Calu3 (cell line): ENCODE measurements at places on chromosomes 5 and 9.

DNA sequence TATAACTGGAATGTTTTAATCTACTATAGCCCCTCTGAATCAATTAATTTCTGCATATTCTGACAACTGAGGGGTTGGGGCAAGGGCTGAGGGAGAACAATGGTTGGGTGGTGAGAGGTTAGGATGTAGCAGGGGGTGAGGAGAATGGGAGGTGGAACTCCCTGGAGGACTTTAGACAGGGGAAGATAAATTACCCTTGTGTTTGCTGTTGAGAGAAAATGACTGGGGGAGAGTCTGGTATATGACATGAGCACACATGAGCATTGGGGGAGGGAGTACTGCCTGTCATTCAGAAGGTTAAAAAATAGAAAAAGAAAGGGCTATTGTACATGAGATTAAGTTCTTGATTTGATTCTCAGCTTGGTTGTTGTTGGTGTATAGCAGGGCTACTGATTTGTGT, 37.2 kb upstream of the PAPPA start:
- DNase-seq, result no peak

DNA sequence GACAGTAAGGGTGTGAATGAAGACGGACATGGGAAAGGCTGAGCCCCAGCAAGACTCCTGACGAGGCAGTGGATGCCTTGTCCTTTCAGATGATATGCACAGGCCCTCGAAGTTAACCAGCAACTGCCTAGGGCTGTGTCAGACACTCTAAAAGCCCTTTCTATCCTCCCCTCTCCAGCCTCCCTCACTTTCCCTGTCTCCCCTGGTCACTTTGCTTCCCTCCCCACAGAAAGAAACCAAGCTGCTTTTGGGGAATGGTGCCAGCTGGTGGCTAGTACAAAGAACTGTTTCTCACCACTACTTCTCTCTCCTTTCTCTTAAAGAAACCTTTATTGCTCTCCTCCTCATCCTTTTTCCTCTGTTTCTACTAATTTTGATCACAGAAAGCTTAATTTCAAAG, 21.4 kb downstream of the LHFPL2 start:
- DNase-seq, result no peak

GRCh38 chr5:115541611-115542010, 3.0 kb downstream of the FEM1C start:
- no peak for DNase-seq

DNA sequence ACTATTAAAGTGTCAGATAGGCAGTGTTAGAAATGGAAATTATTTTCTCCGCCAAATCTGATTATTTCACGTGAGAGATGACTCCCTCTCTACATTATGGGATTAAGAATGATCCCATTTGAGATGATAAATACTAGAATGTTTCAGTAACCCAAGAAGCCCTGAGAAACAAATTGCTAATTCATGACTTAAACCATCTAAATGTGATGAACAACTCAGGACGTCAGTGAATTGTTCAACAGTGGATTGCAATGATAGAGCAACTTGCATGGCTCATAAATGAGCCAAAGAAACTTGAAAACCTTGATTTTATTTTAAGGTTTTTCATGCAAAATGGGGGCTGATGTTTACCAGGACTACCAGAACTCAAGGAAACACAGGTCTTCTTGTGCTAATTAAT, 350.5 kb upstream of the WWC1 start:
- DNase-seq, result no peak

DNA sequence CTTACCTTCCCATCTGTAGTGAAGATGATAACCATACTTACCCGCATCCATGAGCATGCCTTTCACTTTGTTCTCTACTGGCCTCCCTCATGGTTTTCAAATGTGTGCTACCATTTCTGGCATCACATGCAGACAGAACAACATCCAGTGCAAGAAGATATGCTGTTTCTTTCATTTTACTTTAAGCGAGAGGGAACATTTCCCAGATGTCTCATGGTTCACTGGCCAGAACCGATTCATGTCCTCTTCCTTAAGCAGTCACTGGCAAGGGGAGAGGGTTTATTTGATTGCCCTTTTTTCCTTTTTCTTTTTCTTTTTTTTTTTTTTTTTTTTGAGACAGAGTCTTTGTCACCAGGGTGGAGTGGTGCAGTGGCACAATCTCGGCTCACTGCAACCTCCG, 37.7 kb downstream of the ARRDC3 start:
- DNase-seq, result no peak

DNA sequence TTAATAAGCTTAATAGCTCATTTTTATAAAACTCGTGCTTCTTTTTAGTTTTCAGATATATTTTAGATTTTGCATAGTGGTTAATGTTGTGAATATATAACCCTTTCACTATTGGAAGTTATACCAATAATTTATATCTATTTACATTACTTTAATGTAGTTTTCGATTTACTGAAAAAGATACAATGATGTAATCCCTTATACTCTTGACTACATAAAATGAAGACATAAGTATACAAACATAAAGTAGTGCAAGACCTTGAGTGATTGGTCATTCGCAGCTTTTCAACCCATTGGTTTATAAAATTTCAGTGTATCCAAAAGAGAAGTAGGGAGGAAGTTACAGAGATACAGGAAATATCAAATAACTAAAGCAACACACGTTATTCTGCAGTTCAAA, 84.3 kb upstream of the GRHPR start:
- no peak for DNase-seq

DNA sequence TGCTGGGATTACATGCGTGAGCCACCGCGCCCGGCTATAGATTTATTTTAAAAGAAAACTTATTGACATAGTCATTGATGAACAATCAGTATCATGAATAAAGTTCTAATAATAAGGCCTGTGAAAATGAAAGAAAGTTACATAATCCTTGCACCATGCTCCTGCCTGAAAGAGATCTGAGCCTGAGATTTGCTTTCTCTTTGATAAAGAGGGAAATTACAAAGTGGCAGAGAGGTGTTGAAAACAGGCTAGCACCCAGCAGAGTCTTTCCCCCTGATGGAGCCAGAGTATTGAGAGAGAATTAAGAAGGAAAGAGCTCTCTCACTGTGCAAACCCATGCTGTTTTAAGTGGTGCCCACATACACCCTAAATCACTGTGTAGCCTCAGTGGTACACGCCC, 37.2 kb downstream of the SLC6A7 start:
- DNase-seq, result no peak

DNA sequence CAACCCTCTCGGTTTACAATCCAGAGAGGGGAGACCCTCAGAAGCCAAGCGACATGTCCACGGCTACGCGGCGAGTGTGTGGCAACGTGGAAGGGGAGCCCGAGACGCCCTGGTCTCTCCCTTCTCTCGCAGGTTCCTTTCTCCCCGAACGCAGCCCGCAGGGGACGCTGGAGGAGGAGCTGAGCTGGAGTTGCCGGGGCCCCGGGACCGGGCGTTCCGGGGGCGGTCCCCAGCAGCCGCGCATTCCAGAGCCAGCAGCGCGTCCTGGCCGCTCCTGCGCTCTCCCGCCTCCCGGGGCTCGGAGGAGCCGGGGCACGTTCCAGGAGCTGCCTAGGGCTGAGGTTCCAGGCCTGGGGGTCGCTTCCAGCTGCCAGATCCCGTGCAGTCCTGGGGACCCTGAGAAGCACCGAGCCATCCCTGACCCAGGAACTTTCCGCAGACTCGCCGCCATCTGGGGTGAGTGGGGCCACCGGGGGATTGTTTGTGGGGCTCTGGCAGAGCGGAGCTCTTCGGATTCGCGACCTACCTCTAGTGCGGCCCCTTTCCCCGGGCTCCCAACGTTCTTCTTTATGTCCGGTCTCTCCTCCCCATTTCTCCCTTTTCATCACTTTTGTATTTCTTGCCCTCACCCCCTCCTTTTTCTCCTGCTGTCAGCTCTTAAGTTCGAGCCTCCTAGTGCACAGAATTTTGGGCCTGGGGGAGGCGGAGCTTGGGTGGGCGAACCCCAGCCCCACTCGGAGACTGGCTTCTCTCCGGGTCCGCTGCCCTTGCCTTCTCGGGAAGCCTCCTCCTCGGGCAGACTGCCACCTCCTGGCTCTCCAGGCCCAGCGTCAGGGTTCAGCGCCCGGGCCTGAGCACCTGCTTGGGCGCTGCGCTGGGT, at the start of gene SMIM3:
SMIM3 (plus strand) TSS at position 241 of the 880 bp plus-strand sequence. CDS start 16,684 bp downstream, outside the sequence.
- DNase-seq, result peak; percentile 83

GRCh38 chr9:27426511-27427271, 97.4 kb upstream of the IFNK start:
- DNase-seq, result peak; percentile 35

DNA sequence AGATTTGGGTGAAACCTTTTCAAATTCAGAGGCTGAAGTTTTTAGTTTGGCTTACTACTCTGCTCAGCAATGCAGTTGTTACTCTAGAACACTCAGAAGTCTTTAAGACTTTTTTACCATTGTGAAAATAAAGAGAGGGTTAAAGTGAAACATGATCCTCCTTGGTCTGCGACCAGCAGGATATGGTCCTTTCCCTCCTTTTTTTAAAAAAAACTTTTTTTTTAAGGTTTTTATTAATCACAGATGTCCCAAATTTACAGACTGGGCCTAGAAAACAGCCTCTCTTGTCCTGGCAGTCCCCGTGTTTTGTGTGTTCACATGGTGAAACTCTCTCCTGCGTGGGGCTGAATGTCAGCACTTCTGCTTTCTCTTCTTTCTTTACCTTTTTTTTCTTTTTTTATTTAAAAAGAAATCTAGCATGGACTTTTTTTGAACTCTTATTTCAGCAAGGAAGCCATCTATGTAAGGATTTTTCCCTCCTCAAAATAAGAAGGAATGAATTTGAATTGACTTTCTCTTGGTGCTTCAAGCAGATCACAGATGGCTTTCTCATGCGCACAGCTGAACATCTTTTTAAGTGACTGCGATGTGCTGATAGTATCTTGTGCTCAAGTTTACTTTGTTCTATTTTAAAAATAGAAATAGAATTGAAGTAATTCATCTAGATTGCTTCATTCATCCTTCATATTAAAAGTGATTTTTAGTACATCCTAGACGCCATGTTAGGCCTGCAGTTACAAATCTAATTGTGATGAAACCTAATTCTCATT, 128.7 kb upstream of the OTULINL start:
- no peak for DNase-seq

DNA sequence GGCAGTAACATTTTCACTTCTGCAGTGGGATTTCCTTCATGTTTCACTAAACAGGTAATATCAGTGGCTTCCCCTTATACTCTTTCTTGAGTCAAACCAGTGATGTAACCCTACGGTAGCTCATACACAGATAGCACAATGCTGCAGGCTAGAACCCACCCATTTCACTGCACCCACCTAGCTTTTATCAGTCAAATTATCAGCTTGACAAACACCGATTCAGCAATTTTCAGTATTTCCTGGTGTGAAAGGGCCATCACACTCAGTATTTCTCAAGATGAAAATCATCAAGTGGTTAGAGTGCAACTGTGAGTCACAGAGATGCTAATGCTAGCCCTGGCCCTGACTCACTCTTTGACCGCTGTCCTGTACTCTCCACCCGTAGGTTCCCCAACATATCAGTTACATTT, 242.3 kb upstream of the PTGER4 start:
- DNase-seq, result peak; percentile 31

DNA sequence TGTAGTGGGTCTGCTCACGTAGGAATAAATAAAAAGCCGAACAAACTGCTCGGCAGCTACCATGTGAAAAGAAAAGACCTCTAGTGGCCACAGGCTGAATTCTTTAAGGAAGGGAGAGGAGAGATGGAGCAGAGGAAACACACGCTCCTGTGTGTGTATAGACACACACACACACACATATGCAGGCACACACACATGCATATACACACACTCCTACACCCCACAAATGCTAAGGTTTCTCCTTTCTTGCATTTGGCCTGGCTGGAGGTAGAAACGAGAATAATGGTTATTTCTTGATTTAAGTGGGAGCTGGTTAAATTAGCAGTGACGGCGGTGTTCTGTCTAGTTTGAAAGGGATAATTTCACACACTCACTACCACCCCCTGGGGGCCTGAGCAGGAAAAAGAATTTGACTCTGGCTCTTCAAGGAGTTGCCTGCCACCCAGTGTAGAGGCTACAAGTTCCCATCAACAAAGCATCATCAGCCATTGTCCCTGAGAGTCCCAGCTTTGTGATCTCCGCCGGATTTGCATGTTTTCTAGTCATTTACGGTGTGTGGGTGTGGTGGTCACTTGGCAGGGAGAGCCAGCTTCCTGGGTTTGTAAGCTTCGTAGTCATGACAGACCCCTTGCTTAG, at the start of gene INSYN2B:
INSYN2B (minus strand) TSS at position 78 of the 636 bp plus-strand sequence. CDS start 96,597 bp downstream, outside the sequence.
- DNase-seq, result peak; percentile 71

DNA sequence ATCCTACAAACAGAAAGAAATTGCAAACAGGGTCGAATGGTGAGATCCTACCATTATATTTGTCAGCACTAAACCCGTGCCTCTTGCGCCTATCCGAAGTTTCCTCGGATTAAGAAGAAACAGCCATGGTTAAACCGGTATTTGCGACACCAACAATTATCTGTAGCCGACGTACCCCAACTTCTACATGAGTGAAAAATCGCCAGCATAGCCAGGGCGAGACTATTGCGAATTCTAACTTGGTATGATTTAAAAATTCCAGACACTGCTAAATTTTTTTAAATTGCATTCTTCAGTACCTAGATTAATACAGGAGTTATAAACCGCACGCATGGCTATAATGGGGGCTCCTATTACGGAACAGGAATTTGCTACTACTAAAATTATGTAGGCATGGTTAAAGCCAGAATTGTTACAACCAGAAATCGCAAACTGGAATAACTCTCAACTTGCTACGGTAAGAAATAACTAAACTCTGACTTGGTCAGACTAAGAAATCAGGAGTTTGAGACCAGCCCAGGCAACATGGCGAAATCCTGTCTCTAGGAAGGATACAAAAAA, 25.3 kb upstream of the ANXA2R start:
- DNase-seq, result no peak

- DNase-seq, result peak; percentile 71
Observed at GRCh38 chr5:158174918-158175851, 316.2 kb upstream of the CLINT1 start.

GRCh38 chr9:95048225-95049087, 269.1 kb downstream of the FANCC start:
- peak; percentile 84 for DNase-seq

DNA sequence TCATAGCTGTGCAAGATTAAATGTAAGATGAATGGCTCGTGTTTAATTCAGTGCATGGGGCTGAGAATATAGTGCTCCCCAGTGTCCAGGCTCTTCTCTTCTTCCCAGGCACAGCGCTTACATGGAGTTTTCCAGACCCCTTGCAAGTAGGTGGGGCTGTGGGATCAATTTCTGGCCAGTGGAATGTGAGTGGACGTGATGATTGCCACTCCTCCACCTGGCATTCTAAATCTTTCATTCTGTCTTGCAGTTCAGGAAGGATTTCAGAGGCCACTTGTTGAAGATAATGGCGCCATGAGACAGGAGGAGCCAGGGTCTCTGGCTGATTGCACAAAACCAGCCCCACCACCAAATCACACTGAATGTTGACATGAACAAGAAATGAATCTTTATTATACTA, 7.2 kb upstream of the PIP5K1B start:
- no peak for DNase-seq

GRCh38 chr5:121987052-121987684, 25.4 kb downstream of the SRFBP1 start:
- DNase-seq, result no peak

GRCh38 chr5:78647351-78647818, 1.2 kb downstream of the LHFPL2 start:
- peak; percentile 37 for DNase-seq
